Small intestine (tissue), 16 donors: ENCODE measurements at places on chromosomes 5 and 9.

- DNase-seq = peak; percentile 94
- H3K27ac ChIP-seq = peak overlapping the region; percentile 71
- no peak overlapping the region for H3K4me3 ChIP-seq
- H3K27me3 ChIP-seq = no peaks in the 10 kb centered on the region
Observed at GRCh38 chr9:93456504-93456903, 3.1 kb upstream of the FAM120AOS start.

GRCh38 chr5:159112436-159112835 is 12.7 kb upstream of the EBF1 start:
- H3K27ac ChIP-seq = no peak overlapping the region
- no peak for DNase-seq
- H3K4me1 ChIP-seq = no peaks in the 10 kb centered on the region
- no peak overlapping the region for H3K4me3 ChIP-seq
- no peaks in the 10 kb centered on the region for H3K36me3 ChIP-seq
- peaks cover 5% of the 10 kb centered on the region for H3K27me3 ChIP-seq

GRCh38 chr9:121271368-121272341 is 3.7 kb downstream of the GSN start:
- H3K36me3 ChIP-seq = no peaks in the 10 kb centered on the region
- no peak overlapping the region for H3K4me3 ChIP-seq
- H3K27me3 ChIP-seq = no peaks in the 10 kb centered on the region
- peaks cover 28% of the 10 kb centered on the region for H3K4me1 ChIP-seq
- DNase-seq = no peak

DNA sequence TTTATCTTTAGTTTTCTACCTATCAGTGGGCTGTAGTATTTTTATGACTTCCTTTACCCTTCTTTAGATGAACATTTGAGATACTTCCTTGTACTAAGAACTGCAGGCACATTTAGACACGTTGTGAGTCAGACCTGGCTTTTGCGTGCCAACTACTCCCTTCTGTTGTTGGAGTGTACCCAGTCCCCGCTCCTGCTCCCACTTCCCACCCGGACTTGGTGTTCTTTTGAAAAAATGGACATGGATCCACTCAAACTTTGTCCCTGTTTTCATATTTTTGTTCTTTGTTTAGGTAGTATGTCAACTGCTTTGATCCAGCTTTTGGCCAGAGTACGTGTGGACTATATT is 60.7 kb downstream of the PARP8 start:
- peak overlapping the region; percentile 45 for H3K27ac ChIP-seq
- H3K4me1 ChIP-seq = peaks cover 3% of the 10 kb centered on the region
- H3K27me3 ChIP-seq = no peaks in the 10 kb centered on the region
- no peak for DNase-seq

- no peaks in the 10 kb centered on the region for H3K27me3 ChIP-seq
- no peak overlapping the region for H3K27ac ChIP-seq
- H3K4me3 ChIP-seq = no peak overlapping the region
- no peak for DNase-seq
Observed at GRCh38 chr5:159359408-159359807, 29.1 kb upstream of the IL12B start.

- no peaks in the 10 kb centered on the region for H3K36me3 ChIP-seq
- no peaks in the 10 kb centered on the region for H3K4me1 ChIP-seq
- H3K4me3 ChIP-seq = no peak overlapping the region
- no peak for DNase-seq
- no peak overlapping the region for H3K27ac ChIP-seq
Observed at GRCh38 chr9:23477908-23478307, 348.1 kb downstream of the ELAVL2 start.

GRCh38 chr5:170536525-170536924 is 32.7 kb downstream of the KCNIP1 start:
- no peak overlapping the region for H3K27ac ChIP-seq
- no peak overlapping the region for H3K4me3 ChIP-seq
- no peaks in the 10 kb centered on the region for H3K27me3 ChIP-seq

GRCh38 chr5:30100148-30100713 is 1093.3 kb upstream of the CDH6 start:
- no peaks in the 10 kb centered on the region for H3K36me3 ChIP-seq
- H3K27me3 ChIP-seq = no peaks in the 10 kb centered on the region
- no peak overlapping the region for H3K27ac ChIP-seq
- H3K4me3 ChIP-seq = no peak overlapping the region
- H3K4me1 ChIP-seq = no peaks in the 10 kb centered on the region

- no peaks in the 10 kb centered on the region for H3K36me3 ChIP-seq
- H3K27me3 ChIP-seq = no peaks in the 10 kb centered on the region
- no peak overlapping the region for H3K4me3 ChIP-seq
- no peak overlapping the region for H3K27ac ChIP-seq
- DNase-seq = no peak
Observed at GRCh38 chr5:88085462-88085861, 183.2 kb downstream of the TMEM161B start.

DNA sequence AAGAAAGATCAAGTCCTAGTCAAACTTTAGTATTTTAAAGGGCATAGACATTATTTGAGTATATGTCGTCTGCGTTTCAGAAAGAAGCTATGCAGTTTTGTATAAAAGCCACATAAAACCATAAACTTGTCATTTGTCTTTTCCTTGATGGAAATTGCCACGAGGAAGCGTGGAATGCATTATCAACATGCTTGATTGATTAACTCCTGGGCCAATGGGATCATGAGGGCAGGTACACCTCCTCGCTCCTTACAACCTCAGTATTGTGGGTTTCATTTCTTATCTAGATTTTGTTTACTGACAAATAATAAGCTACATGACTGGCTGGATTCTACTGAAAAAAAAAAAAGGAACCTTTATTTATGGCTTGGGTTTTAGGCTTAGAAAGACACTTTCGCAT is 122.5 kb upstream of the RFX3 start:
- no peak overlapping the region for H3K4me3 ChIP-seq
- no peak overlapping the region for H3K27ac ChIP-seq
- no peaks in the 10 kb centered on the region for H3K36me3 ChIP-seq
- no peaks in the 10 kb centered on the region for H3K27me3 ChIP-seq

DNA sequence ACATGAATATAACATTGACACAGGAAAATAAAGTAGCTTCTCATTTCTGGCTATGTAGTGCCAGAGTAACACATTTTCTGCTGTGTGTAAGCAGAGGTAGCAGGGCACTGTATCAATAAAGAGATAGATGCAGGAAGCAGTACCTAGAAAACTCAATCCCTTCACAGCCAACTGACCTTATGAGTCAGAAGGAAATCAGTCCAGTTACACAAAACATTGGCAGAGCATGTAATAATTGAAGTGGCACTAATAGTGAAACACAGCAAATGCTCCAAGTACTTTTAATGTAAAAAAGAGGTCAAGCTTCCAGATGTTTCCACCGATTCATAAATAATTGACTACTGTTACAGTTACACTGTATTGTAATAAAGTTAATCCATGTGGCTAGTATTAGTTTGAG is 706.6 kb downstream of the EFNA5 start:
- no peak overlapping the region for H3K27ac ChIP-seq
- H3K4me3 ChIP-seq = no peak overlapping the region
- H3K36me3 ChIP-seq = no peaks in the 10 kb centered on the region
- DNase-seq = peak; percentile 72

DNA sequence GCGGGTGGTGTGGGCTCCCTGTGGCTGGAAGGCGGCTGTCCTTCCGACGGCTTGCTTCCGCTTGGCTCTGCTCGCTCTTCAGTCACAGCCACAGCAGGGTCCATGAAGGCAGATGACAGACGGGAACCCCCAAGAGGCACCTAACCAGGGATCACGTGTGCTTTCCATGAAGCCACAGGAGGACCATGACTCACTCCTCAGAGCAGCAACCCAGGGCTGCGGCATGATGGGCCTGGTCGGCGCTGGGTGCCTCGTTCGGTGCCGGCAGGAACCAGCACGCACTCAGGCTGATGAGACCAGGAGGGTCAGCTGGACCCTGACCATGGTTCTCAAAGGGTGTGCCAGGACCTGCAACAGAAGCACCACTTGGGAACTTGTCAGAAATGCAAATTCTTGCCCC is 32.8 kb upstream of the MED10 start:
- H3K27ac ChIP-seq = no peak overlapping the region
- DNase-seq = no peak
- H3K4me1 ChIP-seq = no peaks in the 10 kb centered on the region
- H3K27me3 ChIP-seq = peaks cover 9% of the 10 kb centered on the region
- H3K36me3 ChIP-seq = no peaks in the 10 kb centered on the region
- no peak overlapping the region for H3K4me3 ChIP-seq

GRCh38 chr5:59117320-59117719 is 534.4 kb downstream of the RAB3C start:
- H3K27ac ChIP-seq = no peak overlapping the region
- no peaks in the 10 kb centered on the region for H3K36me3 ChIP-seq
- no peak for DNase-seq

DNA sequence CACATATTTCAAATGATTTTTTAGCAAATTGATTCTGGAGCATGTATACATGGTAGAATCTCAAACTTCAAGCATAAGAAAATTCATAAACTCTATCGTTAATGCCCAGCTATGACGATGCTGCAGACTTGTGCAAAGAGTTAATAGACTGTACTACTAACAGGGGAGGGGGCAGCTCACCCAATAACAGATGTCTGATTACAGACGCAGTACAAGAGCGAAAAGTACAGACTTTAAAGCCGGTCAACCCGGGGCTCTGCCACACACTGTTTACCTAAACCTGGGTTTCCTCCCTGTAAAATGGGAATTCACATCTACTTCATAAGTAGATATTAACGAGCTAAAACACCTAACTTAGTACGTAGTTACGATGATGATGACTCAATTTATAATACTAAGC is 651 bp downstream of the TRIM23 start:
- DNase-seq = no peak
- no peaks in the 10 kb centered on the region for H3K36me3 ChIP-seq
- H3K4me1 ChIP-seq = peaks cover 4% of the 10 kb centered on the region
- H3K27ac ChIP-seq = peak overlapping the region; percentile 94
